Right kidney (tissue), 9 donors: ENCODE measurements at places on chromosomes 16 and 17.

DNA sequence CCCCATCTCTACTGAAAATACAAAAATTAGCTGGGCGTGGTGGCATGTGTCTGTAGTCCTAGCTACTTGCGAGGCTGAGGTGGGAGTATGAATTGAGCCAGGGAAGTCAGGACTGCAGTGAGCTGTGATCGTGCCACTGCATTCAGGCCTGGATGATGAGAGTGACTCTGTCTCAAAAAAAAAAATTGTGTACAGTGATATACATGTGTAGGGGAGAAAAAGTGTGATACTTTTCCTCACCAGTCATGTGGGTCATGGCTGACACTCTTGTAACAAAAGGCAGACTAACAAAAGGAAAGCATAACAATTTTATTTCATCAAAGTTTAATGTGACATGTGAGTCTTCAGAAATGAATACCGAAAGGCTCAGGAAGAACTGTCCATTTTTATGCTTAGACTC is 2.0 kb upstream of the ABCC12 start:
- DNase-seq: no peak

DNA sequence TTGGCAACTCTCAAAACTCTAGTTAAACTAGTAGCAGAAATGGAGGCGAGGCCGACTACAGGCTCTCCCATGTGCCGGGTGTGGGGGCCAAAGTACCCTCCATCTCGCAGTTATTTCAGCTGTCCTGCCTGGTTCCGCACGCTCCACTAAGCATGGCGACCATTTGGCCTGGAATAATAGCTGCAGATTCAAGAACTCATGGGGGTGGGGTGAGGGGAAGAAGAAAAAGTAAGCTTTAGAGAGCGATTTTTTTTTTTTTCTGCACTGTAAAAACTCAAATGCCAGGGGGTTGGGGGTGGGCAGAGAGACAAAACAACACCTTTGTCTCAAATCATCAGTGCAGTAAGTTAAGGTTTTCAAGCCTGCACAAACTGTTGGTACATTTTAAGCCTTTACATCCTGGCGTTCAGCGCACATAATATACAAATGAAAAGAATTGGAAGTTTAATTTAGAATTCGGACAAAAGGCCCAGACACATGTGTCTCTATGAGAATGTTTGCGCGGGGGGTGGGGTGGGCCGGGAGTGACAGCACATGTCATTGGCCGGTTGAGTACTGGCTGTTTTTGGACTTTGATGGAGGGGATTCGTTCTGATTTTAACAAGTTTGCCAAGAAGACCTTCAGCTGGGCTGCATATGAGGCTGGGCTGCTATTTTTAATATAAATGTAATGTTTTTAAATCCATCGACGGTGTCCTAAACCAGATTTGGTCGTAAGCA is 694.7 kb upstream of the SALL1 start:
- DNase-seq: peak; percentile 66

- no peak for DNase-seq
Measured at GRCh38 chr17:17817552-17817947, 19.2 kb downstream of the SREBF1 start.

DNA sequence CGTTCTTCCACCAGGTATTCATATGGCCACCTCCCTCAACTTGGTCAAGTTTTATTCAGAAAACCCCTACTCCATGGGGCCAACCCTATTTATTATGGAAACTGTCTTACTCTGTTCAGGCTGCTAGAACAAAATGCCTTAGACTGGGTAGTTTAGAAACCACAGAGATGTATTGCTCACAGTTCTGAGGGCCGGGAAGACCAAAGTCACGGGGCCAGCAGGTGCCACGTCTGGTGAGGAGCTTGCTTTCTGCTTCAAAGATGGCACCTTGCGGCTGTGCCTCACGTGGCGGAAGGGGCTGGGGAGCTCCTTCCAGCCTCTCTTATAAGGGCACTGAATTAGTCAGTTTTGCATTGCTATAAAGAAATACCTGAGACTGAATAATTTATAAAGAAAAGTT is 74.3 kb downstream of the AXIN2 start:
- no peak for DNase-seq

DNA sequence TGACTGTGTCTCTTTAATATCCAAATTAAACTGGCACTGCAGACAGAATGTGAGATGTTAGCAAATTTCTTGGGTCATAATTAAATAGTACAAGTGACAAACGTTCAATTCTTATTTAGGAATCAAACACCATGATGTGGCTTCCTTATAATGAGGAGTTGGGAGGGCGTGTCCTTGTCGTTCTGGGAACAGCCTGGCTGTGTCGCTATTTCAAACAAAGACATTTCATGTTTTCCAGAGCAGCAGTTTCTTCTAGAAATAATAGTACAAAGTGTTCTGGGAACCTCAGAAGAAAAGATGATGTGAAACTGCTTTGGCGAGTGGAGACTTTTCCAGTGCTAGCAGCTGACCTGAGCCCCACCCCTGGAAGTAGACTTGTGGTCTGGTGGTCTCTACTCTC is 301.7 kb upstream of the N4BP1 start:
- DNase-seq: no peak

DNA sequence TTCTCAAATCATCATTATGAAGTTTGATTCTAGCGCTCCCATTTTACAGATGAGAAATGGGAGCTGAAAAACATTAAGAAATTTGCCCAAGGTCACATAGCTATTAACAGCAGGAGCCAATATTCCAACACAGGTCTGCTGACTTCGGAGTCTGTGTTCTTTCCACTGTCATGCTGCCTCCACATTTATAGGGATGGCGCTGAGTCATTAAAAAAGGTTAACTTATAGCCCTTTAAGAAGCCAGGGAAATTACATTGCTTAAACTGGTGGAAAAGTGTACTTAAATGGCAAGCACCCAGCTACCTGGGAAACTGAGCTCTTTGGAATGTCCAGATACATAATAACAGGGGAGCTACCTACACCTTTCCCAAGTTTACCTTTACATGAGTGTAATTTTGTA is 65.0 kb downstream of the TBX4 start:
- no peak for DNase-seq

- DNase-seq: no peak
Measured at GRCh38 chr17:28047806-28048205, 5.3 kb downstream of the NLK start.

GRCh38 chr16:87171723-87172122 is 145.5 kb downstream of the C16orf95 start:
- DNase-seq: no peak

- no peak for DNase-seq
Measured at GRCh38 chr16:88976366-88977017, 515 bp downstream of the CBFA2T3 start.

DNA sequence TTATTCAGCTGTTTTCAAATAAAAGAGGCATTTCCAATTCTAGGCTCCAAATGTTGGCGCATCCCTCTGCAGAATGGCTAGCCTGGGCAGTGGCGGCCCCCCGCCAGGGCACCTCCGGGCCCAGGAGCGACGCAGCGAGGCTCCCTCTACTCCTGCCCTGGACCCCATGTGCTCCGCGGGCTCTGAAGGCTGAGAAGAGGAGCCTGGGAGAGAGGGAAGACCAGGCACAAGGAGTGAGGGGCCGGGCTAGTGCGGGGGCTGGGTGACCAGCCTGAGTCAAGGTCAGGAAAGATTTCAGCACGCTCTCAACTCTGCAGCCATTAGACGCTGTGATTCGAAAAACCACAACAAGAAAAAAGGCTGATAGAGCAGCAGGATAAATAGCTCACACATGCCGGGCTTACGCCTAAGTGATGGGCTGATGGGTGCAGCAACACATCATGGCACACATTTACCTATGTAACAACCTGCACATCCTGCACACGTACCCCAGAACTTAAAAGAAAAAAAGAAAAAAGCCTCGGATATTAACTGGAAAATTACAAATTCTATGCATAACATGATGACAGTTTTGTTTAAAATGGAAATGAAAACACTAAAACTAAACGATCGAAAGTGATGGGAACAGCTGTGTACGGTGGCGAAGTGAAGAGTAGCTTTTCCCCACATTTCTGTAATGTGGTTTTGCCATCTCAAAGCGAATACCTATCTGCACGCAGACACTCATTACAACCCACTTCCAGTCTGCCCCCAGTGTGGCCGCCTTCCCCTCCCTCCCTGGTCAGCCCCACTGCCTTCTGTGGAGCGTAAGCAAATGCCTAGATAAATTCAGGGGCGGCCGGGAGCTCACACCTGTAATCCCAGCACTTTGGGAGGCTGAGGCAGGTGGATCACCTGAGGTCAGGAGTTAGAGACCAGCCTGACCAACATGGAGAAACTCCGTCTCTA is 44.4 kb downstream of the MAP1LC3B start:
- peak; percentile 20 for DNase-seq

- DNase-seq: no peak
Measured at GRCh38 chr16:51116353-51116752, 34.7 kb downstream of the SALL1 start.

- DNase-seq: no peak
Measured at GRCh38 chr16:83939266-83939855, 13.7 kb upstream of the OSGIN1 start.

- DNase-seq: peak; percentile 59
Measured at GRCh38 chr17:882827-883585, 96.6 kb downstream of the NXN start.

DNA sequence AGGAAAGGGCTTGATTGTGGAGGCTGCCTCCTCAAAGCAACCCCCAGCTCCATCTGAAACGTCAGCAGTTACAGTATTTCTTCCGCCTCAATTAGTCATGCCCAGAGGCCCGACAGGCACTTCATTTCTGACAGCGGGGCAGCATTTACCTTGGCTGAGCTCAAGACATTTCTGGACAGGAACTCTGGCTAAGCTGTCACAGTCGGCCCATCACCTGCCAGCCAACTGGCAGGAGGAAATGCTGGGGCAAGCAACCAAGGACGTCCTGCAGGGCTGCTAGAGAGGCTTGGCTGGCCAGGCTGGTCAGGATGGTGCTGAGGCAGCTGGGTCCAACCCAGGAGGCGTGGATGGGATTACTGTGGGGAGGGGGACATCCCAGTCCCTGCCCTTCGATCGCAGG is 27.8 kb downstream of the PLXDC1 start:
- DNase-seq: no peak

DNA sequence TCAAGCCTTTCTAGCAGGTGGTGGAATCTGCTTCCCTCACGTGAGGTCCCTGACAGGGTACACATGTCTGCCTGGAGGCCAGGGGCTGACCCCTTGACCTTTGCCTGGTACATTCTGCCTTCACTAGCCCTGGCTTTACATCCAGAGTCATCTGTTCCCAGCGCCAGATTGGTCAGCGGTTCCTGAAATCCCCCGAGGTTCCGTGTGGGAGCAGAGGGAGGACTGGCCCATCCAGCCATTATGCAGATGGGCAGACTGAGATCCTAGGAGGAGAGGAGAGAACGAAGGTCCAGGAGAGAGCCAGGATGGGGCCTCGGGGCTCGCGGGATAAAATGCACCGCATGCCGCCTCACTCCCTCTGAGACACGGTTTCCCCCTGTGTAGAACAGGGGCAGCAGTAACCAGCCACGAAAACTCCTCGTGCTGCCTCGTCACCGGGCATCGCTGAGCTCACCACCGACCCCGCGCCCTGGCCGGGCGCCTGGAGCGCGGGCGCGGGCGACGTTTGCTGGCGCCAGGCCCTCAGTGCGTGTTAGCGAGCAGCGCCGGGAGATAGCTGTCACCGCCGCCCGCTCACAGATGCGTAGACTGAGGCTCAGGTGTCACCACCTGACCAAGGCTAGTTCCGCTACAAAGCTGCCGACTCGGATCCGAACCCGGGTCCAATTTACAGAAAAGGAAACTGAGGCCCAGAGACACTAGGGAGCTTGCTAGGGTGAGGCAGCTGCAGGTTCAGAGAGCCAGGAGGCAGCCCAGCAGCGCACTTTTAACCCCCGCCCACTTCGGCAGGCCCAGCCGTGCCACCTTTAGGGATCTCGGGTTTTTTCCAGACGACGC is 811 bp upstream of the MAP2K3 start:
- DNase-seq: no peak

GRCh38 chr17:49878931-49879904 is 31.3 kb upstream of the TAC4 start:
- no peak for DNase-seq
